ENCODE measurements at places on chromosomes 3 and 15. TPM values are rescaled to one million over a fixed set of nuclear protein-coding genes. Genes with fewer than 3 reads are reported as not detected.
A peak's percentile ranks its signal among the peaks of the same experiment; 100 is the strongest.

B4GALT4 gene
- 18.1 TPM for total RNA-seq

IMP3 gene
- total RNA-seq: 85.5 TPM

SKOR1 gene
- total RNA-seq: 0.30 TPM

TMEM202 gene
- total RNA-seq: not detected

SQOR gene
- 51.0 TPM for total RNA-seq

DNA sequence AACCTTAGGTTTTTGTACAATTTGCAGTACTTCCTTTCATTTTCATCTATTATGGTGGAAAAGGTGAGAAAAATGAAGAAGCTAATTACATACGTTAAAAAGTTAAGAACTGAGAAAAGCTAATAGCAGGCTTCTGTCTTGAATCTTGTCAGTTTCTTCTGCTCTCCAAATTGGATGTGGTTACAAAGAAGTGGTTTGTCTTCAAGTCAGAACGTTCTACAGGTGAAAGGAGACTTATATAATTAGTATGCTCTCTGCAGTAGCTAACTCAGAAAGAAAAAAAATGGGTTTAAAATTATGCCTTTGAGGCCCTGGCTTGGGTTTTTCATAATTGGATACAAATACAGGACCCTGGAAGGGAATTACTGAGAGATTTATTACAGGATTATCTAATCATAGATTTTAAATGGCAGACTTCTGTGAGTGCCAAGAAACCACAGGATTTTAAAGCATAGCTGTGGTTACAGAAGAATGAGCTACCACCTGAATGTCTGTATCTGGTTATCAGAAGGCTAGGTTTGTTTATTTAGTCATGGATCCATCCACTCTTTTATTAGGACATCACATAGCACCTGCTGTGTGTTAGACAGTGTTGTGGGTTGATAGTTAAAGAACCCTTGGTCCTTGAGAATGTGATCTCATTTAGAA lies 528.1 kb upstream of the MCTP2 start:
- DNase-seq: no peak

- DNase-seq: no peak
These were observed 84.4 kb upstream of the HES1 start for GRCh38 chr3:194051366-194052149.

GRCh38 chr3:175326041-175326440 lies 466.9 kb downstream of the NAALADL2 start:
- no peak for DNase-seq

DNA sequence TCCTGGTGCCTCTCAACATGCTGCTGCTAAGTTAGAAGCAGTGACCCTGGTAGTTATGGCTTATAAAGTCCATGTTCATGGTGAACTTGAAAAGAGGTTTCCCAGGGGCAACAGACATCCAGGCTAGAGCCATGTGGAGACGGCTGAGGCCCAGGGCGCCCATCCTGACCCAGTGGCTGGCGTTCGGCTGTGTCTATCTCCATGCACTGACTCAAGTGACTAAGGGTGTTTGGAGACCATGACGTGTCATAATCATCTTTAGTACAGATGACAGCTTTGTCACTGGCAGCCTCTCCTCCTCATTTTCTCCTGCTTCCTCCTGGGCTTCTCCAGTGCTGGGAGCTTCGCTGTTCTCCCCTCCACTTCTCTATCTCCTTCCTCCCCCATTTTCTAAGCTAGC lies 287.4 kb upstream of the LYSMD4 start:
- DNase-seq: no peak

- no peak for DNase-seq
These were observed 313.6 kb upstream of the ATP11B start for GRCh38 chr3:182479419-182480336.

GRCh38 chr3:62558549-62559112 lies 185.3 kb upstream of the FEZF2 start:
- no peak for DNase-seq

DNA sequence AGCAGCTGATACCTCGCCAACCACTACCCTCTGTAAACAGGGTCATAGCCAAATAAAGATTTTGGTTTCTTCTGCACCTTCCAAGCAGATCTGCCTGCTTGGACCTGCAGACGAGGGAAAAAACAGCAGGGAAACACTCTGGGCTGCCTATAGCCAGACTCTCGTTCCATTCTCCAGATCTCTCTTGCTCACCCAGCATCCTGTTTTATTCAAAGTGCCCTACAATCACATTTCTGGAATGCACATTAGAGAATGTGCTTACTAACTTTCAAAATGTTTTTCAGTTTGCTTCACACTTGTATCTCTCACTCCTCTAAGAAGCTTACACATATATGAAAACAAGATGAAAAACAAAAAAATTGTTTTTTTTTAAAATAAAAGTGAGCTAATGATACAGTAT lies 71.4 kb downstream of the MLH1 start:
- DNase-seq: no peak

GRCh38 chr3:172511783-172512762 lies 11.2 kb downstream of the TNFSF10 start:
- DNase-seq: peak; percentile 60

DNA sequence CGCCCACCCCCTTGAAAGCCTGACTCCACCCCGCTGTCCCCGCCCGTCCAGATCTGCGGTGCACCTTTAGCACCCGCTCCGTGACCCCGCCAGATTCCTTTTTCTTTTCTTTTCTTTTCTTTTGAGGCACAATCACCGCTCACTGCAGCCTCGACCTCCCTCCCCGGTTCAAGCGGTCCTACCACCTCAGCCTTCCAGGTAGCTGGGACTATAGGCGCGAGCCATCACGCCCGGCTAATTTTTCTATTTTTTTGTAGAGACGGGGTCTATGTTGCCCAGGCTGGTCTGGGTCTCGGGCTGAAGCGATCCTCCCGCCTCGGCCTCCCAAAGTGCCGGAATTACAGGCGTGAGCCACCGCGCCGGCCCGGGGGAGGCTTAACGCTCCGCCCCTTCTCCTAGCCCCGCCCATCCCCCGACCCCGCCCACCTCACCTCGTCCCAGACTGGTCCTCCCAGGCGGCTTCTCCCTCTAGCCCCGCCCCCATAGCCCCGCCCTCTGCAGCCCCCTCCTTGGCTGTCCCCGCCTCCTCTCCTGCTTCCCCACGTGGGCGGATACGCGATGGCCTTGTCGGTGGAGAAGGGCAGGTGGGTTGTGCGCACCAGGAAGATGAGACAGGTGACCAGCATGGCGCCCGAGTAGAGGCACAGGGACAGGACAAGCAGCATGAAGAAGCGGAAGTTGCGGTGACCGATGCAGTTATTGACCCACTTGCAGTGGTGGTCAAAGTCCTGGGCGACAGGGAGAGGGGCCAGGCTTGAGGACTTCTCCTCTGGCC lies 3.2 kb downstream of the ZDHHC19 start:
- DNase-seq: peak; percentile 84

- DNase-seq: no peak
These were observed 1075.1 kb downstream of the AGBL1 start for GRCh38 chr15:87154761-87155160.

DNA sequence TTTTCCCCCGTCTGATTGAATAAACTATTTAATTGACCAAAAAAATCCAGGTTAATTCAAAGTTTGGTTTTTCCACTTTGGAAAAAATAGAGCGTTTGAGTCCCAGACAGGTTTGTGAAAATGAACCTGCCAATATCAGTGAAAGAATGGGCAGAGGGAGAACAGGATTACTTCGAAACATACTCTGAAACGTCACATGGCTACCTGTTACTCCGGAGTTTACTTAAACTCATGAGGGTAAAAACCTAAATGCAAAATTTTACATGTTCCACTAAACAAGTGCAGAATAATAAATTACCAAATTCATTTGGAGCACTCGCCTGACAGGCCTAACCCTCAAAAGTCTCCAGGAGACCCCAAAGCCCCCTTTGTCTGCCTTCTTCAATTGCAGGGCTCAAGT lies 419.9 kb downstream of the MECOM start:
- no peak for DNase-seq

DNA sequence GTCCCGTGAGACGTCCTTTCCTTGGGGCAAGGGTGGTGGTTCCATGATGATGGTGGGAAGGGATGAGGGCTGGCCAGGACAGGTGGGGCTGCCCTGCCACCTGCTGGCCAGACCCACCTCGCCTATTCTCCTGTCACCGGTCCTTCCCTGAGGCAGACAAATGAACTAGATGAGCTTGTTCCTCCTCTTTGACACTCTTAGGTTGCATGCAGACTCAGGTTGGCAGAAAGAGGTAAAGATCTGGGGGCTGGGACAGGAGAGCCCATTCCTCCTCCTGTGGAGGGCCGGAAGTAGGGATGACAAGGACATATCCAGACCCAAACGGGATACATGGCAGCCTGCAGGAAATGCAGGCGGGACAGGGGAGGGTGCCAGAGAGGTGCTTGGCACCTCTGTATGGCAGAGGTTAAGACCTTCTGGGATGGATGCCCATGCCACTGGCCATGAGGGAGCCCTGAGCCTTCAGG lies 38.6 kb downstream of the ACSBG1 start:
- DNase-seq: peak; percentile 38

DNA sequence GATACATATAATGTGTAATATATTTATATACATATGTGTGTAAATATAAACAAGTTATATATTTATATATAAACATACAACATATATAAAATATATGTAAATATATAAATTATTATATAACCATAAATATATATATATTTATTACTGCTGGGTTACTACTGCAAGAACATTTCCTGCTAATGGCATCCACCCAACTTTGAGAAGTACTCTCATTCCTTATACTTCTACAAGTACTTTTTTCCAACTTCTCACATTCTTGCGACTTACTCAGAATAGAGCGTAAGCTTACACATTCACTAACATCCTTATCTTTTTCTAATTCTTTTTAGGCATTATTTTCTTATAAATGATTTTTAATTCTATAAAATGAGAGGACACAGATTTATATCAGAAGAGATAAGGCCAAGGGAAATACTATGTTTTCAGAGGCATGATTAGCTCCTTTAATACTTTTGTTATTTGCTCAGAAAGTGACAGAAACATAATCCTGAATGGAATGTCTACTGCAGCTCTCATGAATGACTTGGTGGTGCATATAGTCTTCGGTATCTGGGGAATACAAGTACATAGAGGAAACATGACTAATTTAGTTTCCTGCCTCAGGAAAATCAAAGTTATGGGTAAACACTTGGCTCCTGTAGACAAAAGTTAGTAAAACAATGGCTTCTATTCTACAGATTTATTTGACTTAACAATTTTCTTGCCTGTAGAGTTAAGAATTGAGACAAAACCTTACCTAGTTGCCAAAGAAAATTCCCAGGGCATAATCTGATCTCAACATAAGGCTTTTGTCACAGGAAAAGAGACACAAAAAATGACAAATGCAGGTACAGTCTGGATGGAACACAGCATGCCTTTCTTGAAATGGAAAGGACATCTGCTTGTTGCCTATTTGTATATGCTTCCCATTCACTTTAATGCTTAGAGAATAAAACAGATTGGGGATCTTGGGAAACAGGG lies 453.9 kb downstream of the SQOR start:
- no peak for DNase-seq

- no peak for DNase-seq
These were observed 8.6 kb upstream of the TIPIN start for GRCh38 chr15:66364944-66365528.

DNA sequence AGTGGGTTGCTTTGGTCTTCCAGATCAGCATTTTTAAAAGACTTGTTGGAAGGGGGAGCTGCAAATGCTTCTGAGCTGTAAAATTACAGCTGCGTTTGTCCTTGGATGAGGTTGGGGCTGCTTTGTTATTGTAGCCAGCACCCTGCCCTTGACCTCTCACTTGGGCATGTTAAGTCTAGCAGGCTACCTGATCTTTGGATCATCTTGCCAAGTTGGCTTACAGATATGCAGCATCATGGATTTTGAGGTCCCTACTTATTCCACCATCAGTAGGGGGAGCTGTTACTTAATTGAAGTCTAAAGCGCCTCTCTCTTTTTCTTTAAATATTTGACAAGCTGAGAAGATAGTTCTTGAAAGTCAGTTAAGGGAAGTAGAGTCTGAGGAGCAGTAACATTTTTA lies 793.0 kb downstream of the MCTP2 start:
- no peak for DNase-seq
